ENCODE measurements at places on chromosomes 6 and 20. TPM values are rescaled to one million over a fixed set of nuclear protein-coding genes. Genes with fewer than 3 reads are reported as not detected.

DNA sequence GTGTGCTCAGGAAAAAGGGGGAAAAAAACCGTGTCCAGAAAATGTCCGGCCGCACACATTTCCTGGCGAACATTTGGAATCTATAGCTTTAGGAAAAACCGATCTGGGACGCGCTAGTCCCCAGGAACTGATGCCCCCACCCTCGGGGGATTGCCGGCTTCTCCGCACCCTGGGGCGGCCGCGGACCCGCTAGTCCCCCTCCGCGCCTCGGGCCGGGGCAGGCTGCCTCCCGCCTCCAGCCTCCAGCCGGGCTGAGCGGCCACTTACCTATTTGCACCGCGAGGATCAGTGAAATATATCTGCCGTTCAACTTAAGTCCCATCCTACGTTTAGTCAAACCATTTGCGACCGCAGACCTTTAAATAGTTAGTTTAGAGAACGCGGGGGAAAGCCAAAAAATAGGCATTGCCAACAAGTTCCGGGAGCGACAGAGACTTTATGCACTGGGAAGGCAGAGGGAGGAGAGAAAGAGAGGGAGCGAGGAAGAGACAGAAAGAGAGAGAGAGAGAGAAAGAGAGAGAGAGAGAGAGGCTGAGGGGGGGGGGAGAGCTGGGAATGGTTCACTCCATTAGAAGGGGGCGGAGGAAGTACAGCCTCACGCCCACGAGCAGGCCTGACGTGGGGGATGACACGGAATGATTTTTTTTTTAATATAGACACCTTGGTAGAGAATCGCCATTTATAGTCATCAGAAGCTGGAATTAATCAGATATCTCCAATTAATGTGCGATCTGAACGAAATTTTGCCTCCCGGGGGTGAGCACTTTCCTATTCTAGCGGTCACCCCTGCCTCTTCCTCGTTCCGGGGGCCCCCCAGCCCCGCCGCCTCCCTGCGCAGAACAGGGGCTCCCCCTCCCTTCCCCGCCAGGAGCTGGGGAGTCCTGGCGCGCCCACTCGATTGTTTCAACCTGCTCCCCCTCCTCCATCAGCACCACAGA is at the start of gene NRN1:
Gene NRN1 (minus strand): TSS at position 498 of the 938 bp plus-strand sequence. CDS start 176 bp downstream, at position 322.
- DNase-seq, result no peak

GRCh38 chr20:10113746-10114145 is 79.0 kb downstream of the ANKEF1 start:
- no peak for DNase-seq

GRCh38 chr6:99393366-99393697 is 663 bp downstream of the COQ3 start:
- DNase-seq, result no peak

Gene CLDN20
- total RNA-seq, result 2.2 TPM

Data from sciatic nerve (tissue), 2 donors.